NCI-H446 treated with DMSO at 0.1 percent for 48 hours (cell line): ENCODE measurements at places on chromosomes 2 and 18.

GRCh38 chr2:222203041-222203440 lies 95.8 kb downstream of the PAX3 start:
- no peak for DNase-seq

GRCh38 chr2:68318914-68319397 lies 793 bp downstream of the CNRIP1 start:
- no peak for DNase-seq

DNA sequence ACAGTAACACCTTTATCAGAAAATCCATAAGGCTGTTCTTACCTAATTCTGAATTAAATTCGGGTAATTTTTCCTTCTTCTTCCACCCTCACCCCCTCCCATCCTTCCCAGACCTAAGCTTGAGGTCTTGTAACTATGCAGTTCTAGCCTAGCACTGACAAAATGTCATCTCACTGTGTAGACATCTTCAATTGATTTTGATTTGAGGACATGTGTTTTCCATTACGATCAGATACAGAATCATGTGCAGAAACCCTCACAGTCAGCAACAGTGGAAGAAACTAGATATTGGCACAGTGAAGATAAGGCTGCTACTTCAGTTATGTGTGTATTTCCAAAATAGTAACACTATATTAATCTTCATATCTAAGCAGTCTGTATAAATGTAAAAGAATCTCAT lies 244.6 kb downstream of the THSD7B start:
- DNase-seq = no peak

- no peak for DNase-seq
Observed at GRCh38 chr2:139526781-139527180, 746.6 kb upstream of the NXPH2 start.

GRCh38 chr2:151828890-151829324 lies 686 bp upstream of the ARL5A start:
- DNase-seq = no peak

GRCh38 chr2:36427790-36428243 lies 72.2 kb downstream of the CRIM1 start:
- DNase-seq = no peak

GRCh38 chr2:120596191-120596811 lies 139.4 kb upstream of the GLI2 start:
- DNase-seq = no peak

GRCh38 chr2:140270224-140270623 lies 1490.0 kb upstream of the NXPH2 start:
- DNase-seq = no peak

DNA sequence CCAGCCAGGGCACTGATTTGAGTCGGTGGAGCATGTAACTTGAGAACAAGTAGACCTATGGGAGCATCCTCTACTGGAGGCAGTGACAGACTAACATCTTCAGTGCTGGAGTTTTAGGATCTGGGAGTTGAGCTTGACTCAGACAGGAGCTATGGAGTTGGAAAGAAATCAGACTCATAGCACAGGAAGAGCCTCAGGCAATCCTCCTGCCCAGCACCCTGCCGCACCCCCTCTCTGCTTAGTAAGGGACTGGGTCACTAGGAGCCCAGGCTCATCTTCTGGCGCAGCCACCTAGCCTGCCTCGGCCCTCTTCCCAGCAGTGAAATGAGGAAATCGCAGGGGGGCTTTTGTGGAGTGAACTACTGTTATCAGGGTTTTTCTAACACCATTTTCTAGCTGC lies 3.6 kb downstream of the ARID5A start:
- no peak for DNase-seq

DNA sequence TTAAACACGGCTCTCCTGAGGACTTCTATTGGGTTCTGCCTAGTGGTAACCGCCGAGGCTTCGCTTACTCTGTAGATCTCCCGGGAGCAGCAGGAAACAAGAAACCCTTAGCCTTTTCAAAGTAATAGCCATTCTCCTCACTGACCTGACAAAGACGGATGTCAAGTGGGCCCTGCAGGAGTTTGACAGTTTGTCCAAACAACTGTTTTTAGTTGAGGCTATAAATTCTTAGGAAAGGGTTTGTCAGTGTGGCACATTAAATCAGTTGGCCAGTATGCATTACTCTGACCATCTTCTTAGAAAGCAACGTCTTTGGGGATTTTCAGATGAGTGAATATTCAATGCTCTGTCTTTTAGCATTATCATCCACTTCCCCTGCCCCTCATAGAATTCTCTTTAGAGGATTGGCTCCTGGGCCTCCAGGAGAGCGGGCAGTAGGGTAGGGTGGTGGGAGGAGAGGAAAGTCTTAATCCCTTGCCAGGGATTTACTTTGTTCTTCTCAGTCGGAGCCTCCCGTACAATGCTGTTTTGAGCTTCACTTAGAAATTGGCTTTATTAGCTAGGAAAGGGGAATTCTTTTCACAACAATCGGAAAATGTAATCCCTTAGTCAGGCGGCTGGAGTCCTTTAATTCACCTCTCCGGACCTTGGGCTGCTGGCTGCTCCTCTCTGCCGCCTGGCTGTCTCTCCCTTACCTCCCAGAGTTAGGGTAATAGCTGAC lies 13.3 kb upstream of the C18orf32 start:
- no peak for DNase-seq

- DNase-seq = no peak
Observed at GRCh38 chr2:237600205-237600846, 9.8 kb upstream of the RAB17 start.

DNA sequence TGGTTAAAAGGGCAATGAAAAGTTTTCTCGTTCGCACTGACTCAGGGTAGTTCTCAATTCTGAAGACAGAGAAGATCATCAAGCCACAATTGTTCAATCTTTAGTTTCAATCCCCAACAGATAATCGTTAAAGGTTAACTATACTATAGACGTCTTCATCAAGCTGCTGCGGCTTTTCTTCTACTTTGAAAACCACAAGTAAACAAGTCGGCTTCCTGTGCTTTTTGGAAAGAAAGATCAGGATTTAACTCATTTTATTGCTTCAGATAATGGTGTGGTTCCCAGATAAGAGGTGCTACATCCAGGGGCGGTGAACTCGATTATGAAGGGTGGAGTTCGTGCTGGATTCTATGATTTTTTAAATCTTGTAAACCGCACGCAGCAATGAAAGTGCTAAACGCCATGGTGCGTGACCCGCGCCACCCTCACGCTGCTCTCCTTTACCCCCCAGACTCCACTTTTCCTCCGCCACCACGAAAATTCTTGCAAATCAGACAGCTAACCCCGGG lies 545 bp upstream of the CDCA7 start:
- DNase-seq = no peak

GRCh38 chr2:237931205-237931721 lies 35.6 kb upstream of the UBE2F start:
- DNase-seq = peak; percentile 6

GRCh38 chr18:11780042-11780441 lies 71.2 kb upstream of the CHMP1B start:
- DNase-seq = no peak

DNA sequence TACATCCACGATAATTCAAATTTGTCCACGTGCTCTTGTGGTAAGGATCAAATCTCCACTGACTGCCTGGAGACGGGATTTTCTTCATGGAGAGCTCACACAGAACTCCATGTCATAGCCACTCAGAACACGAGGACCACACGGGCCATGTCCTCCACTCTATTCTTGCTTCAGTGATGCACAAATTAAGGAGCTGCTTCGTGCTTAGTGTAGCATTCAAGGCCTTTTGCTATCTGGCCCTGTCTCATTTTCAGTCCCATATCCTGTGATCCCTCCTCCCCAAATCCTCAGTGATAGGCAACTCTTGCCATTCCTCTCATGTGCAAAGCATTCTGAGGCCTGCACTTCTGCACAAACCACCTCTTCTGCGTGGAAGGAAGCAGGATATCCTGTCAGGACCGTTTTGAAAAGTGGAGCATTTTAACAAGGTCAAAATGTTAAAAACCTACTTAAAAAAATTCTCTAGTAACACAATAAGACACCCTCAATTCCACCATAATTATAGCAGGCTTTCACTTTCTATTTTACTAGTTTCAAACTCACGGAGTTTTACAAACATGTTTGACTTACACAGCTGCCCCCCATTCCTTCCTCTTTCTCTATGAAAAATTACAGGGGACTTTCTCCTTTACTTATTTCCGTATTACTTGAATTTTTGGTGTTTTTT lies 35.2 kb downstream of the ST3GAL5 start:
- DNase-seq = no peak

DNA sequence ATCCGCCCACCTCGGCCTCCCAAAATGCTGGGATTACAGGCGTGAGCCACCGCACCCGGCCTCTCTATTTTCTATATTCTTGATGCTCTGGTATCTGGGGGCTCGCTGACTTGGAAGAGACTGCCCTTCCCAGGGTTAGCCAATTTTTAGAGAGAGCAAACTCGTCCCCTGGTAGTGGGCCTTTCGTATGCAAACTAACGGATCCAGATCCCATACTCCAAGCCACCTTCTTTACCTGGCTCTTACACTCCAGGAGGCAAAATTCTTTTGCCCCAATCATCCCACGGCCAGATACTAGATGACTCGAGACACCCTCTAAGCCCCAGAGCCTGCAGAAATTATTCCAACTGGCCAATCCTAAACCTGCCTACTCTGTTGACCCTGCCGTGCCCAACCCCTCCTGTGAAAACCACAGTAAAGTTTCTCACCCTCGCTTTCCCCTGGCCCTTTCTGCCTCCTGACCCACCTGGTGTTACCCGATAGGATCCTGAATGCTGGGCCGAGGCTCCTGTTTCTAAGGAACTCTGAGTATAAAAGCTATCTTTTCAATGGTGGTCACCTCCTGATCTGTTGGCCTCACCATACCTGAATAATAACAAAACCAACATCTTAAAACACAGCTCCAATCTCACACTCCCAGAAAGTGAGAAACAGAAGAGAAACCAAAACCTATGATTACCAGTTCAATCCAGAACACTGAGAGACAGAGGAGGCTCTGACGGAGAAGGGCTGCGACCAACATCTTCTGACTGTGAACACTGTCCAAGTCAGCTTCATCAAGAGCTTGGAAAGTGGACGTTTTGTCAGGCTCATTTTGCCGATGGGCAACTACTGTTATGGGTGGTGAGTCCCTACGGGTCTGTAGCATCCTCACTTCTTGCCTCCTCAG lies 57.6 kb upstream of the ZNF532 start:
- DNase-seq = no peak

GRCh38 chr2:150591496-150592285 lies 104.2 kb upstream of the RND3 start:
- no peak for DNase-seq

DNA sequence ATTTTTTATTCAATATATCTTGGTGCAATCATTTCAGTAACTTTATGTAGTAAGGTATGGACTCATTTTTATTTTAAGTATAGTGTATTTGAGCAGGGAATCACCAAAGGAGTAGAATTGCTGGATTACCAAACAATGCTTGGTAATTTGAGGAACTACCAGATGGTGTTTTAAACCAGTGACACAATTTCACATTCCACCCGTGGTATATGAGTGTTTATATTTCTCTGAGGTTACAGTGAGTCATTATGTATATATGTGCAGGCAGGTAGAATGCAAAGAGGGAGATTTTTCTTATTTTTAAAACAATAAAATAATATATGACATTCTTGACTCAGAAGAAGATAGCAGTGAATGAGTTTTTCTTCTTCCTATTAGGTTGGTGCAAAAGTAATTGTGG lies 596.9 kb downstream of the DCC start:
- peak; percentile 3 for DNase-seq

- no peak for DNase-seq
Observed at GRCh38 chr18:58545338-58546296, 83.3 kb downstream of the ALPK2 start.

DNA sequence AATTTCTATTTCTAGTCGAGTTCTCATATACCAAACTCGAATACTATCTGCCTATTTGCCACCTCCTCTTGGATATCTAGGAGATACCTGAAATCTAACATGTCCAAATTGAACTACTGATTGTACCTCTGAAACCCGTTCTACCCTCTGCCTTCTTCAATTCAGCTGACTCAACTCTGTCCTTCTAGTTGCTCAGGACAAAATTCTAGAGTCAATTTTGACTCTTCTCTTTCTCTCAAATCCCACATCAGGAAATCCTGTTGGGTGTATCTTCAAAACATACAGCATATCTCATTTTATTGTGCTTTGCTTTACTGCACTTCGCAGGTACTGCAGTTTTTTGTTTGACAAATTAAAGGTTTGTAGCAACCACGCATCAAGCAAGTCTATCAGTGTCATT lies 137.8 kb downstream of the ZAP70 start:
- DNase-seq = no peak

GRCh38 chr2:193088026-193088425 lies 893.3 kb upstream of the TMEFF2 start:
- no peak for DNase-seq

DNA sequence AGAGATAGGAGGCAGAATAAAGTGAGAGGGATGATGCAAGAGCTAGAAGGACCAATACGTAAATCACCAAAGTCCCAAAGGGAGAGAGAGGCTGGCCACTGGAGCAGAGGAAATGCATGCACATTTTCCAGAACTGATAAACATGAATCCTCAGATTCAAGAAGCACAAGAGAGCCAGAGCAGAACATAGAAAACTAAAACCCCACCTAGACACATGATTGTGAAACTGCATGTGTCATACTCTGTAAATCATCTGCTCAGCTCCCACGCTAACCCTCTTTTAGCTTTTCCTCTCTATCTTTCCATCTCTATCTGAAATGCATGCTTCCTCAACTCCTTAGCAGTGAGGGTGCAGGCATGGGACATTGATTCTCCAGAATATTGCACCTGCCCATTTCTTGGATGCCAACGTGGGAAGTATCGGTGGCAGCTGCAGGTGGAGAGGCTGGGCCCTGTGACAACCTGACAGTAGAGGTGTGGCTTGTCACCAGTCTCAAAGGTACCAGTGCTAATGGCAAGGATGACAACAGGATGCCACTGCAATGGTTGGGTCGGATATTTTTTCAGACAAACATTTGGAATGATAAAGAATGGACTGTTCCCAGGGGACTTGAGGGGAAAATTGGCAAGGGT lies 89.3 kb upstream of the OTOS start:
- DNase-seq = no peak

DNA sequence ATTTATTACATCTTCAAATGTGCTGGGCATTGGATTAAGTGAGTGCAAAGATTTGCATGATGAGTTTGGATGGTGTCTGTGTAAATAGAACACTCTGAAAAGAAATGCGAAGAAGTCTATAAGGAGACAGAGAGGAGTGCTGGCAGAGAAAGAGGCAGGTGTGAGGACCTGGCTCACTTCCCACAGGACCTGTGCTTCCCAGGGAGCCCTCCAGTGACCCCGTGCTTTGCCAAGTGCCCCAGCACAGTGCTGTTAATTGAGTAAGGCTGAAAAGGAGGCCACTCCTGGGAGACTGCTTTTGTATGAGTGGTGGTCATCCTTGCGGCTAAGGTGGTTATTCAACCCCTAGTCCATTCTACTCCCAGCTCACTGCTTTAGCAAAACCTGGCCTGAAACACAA lies 230.8 kb downstream of the OSR1 start:
- no peak for DNase-seq

GRCh38 chr2:82694431-82694830 lies 1764.6 kb downstream of the SUCLG1 start:
- no peak for DNase-seq

DNA sequence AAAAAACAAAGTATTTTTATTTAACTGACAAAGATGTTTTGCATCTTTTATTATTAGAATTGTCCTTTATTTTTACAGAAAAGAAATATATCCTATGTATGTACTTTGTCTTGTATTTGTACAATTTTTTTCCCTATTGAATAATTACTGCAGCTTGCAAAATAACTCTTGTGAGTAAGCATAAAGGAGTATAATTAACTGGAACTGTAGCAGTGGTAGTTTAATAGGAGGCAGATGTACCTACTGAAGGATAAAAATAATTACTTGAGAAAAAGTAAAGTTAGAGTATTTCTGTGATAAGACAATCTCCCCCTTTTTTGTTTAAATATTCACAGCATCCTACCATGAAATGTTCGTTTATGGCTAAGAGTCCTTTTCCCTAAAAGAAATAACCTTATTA lies 34.7 kb downstream of the EHBP1 start:
- no peak for DNase-seq

- no peak for DNase-seq
Observed at GRCh38 chr2:57602733-57603132, 443.9 kb upstream of the VRK2 start.
